H4 (cell line): ENCODE measurements at places on chromosomes 16 and 17. TPM values are rescaled to one million over a fixed set of nuclear protein-coding genes. Genes with fewer than 3 reads are reported as not detected.

PIPOX gene
- 0.23 and 0.58 TPM in 2 replicates for total RNA-seq

TOX3 gene
- 0.04 and 0.31 TPM in 2 replicates for total RNA-seq

GRCh38 chr17:44167181-44167861, 3.2 kb upstream of the ASB16 start:
- no peak for DNase-seq

- peak; percentile 12 for DNase-seq
Measured at GRCh38 chr17:27319541-27320221, 25.8 kb downstream of the WSB1 start.

GRCh38 chr17:37650419-37651003, 7.3 kb upstream of the DDX52 start:
- DNase-seq = peak; percentile 9

RBFOX1 gene
- total RNA-seq = 0.31 TPM in 1 of 2 replicates, not detected in the other

TBC1D3L gene
- 0.92 and 1.2 TPM in 2 replicates for total RNA-seq

- no peak for DNase-seq
Measured at GRCh38 chr17:30341703-30342249, 7.9 kb upstream of the TMIGD1 start.

DNA sequence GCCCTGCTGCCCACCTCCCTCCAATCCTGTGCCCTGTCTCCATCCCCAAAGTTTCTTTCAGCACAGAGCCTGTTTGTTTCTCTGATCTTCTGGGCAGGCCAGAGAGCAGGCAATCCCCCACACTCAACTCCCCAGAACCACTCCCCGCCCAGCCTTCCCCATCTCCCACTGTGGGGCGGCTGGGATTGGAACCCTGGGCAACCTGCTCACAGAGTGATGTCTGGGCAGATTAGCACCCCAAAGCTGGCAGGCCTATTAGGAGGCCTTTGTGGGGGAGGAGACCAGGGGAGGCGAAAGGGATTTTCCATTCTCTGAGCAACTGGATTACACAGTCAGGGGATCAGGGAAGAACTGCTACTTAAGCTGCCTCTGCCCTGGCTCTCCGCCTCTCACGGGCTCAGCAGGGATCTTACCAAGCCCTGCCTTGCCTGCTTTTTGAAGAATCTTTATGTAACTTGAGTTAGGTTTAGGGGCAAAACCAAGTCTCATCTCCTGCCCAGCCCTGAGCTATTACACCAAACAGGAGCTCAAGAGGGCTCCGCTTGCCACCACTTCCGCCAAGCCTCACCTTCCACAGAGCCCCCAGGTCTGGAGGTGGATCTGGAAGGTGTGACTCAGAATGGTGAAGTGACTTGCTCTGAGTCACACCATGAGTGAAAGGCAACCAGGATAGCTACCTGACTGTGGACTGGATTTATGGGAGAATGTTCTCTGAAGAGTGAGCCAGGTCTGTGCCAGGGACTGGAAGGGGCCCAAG, 16.0 kb upstream of the LHX1 start:
- peak; percentile 78 for DNase-seq

- DNase-seq = no peak
Measured at GRCh38 chr16:81808933-81809480, 29.9 kb downstream of the PLCG2 start.

- DNase-seq = peak; percentile 20
Measured at GRCh38 chr16:16861546-16861945, 482.6 kb downstream of the NPIPA7 start.

DNA sequence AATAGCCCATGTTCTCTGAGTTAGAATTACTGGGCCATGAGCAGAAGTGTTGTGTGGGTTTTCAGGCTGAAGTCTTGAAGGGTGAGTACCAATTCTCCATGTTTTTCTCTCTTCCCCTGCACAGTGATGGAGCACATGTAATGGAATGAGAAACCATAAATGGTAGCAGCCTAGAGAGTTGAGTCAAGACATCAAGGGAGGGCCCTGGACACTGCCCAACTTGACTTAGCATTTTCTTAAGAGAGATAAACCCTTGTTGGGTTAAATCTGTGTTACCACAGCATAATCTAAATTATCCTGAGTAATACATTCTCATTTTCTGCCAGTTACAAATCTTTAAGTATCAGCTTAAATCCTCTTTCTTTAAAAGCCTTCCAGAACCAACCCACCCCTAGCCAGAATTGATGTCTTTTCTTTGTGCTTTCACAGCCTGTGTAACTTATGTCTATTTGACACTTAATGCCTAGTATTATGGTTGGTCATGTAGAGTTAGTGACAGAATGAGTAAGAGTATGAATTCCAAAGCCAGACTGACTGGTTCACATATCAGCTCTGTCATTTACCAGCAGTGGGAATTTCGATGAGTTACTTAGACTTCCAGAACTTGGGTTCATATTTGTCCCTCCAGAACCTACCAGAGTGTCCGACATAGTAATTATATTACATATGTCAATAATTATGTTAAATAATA, 27.0 kb upstream of the RGS9 start:
- DNase-seq = no peak

GRCh38 chr16:50841081-50841886, 99.4 kb downstream of the CYLD start:
- DNase-seq = no peak

DNA sequence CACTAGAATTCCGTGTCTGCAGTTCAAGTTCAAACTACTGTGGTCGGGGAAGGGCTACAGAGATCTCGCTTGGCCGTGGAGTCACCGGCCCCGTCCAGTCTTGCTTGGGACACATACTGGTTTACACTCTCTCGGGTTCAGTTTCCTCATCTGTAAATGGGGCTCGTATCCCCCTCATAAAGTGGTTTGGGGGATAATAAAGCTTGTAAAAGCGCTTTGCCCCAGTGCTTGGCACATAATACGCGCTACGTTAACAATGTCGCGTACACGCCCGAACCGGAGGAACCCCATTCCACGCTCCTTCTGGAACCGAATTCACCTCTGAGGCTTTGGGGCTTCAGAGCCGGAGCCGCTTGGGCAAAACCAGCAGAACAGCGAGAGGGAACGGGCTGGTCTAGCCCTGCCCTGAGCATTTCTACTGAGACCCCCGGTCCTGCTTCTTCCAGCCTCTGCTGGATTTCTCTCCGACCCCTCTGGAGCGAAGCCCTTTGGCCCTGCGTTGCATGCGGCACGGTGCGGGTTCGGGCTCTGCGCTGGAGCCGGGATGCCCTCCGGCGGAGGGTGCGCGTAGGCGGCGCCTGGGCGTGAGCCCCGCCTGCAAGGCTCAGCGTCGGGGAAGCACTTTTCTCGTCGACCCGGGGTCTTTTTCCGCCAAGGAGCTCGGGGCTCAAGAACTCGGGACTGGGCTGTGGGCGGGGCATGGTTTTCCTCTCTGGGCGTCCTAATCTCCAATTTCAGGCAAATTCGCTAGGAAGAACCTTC, 26.1 kb upstream of the HOXB13 start:
- no peak for DNase-seq

KNOP1 gene
- 12.6 and 29.0 TPM in 2 replicates for total RNA-seq

DNA sequence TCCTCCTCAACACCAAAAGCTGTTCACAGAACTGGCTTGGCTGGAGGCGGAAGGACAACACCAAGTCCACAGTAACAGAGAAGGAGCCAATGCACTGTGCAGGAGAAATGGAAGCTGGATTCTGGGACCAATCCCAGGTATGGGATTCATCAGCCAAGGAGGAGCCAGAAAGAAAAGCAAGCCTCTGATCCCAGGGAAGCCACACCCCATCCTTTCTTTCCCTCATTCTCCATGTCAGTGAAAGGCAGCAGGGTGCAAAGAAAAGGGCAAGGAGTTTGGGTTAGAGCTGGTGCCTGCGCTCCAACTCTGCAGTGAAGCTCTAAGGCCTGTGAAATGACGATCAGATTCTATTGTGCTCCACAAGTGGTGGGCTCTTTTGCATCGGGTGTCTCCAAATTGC, 11.0 kb downstream of the DCAKD start:
- DNase-seq = no peak

DNA sequence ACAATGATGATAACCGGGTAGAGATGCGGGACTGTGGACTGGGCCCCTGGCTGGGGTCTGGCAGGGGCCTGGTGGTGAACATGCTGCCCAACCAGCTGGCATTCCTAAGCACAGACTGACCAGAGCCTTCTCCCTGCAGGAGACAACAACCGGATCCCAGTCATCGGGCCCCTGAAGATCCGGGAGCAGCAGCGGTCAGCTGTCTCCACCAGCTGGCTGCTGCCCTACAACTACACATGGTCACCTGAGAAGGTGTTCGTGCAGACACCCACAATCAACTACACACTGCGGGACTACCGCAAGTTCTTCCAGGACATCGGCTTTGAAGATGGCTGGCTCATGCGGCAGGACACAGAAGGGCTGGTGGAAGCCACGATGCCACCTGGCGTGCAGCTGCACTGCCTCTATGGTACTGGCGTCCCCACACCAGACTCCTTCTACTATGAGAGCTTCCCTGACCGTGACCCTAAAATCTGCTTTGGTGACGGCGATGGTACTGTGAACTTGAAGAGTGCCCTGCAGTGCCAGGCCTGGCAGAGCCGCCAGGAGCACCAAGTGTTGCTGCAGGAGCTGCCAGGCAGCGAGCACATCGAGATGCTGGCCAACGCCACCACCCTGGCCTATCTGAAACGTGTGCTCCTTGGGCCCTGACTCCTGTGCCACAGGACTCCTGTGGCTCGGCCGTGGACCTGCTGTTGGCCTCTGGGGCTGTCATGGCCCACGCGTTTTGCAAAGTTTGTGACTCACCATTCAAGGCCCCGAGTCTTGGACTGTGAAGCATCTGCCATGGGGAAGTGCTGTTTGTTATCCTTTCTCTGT, 5.1 kb upstream of the SLC7A6 start:
- DNase-seq = no peak

DNA sequence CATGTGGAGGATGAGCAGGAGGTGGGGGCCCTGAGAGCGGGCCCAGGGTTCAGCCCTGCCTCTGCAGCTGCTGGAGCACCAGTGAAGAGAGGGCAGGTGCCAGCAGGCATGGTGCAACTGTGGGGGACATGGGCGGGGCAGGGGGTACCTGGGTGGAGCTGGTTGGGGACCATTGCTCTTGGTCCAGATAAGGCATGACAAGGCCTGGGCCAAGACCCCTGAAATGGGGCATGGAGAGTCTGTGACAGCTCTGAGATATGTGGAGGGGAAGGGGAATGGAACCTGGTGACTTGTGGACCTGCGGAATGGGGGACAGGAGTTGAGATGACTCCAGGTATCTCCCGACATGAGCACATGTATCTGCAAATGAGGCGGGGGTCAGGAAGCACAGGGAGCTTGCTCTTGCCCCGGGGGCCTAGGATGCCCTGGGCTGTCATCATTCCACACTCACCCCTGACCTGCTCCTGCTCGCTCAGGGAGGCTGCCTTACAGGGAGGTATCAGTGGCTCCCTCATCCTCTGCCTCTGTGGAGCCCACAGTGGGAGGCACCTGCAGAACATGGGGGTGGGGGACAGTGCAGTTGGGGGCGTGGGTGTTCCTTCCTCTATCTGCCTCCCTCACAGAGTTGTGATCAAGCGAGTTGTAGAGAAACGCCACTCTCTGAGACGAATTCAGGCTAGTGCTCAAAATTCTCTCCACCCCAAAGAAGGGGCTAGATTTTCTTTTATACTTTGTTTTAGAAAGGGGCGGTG, 40.2 kb downstream of the TMEM235 start:
- DNase-seq = no peak

SOX15 gene
- total RNA-seq = not detected in 2 replicates

GRCh38 chr16:51968749-51969148, 578.2 kb downstream of the TOX3 start:
- no peak for DNase-seq

- DNase-seq = peak; percentile 71
Measured at GRCh38 chr17:79042421-79043190, 18.6 kb downstream of the C1QTNF1 start.
